ENCODE measurements at places on chromosomes 16 and 17. TPM values are rescaled to one million over a fixed set of nuclear protein-coding genes. Genes with fewer than 3 reads are reported as not detected.

DNA sequence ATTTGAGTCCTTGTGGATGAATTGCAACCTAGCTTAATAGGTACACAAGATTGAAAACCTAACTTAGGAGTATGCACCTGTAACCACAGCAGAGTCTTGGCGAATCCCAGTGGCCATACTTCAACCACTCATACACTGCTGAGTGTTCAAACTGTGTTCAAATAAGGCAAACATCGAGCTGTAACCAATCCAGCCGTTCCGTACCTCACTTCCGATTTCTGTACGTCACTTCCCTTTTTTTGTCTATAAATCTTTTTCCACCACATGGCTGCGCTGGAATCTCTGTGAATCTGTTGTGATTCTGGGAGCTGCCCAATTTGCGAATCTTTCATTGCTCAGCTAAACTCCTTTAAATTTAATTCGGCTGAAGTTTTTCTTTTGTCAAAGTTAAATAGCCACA lies 190.6 kb downstream of the MAF start:
- DNase-seq = no peak

The SMPD3 gene
- total RNA-seq = 67.2 TPM

The CPHXL2 gene
- not detected for total RNA-seq

DNA sequence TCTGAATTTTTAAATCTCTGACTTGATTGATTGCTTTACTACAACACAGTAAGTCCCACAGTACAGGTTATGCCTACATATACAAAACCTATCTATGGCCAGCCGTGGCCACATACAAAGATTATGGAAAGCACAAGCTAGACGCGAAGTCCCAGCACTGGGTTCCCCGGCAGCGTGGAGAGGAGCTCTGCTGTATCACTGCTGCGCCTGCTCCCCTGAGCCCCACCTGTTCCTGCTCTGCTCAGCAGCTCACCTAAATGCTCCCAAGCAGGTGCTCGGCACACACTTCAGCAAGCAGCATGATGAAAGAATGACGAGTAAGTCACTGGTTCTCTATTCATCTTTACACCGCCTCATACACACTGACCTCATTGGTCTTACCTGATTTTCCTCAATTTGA lies 20.6 kb downstream of the ZDHHC7 start:
- DNase-seq = no peak

DNA sequence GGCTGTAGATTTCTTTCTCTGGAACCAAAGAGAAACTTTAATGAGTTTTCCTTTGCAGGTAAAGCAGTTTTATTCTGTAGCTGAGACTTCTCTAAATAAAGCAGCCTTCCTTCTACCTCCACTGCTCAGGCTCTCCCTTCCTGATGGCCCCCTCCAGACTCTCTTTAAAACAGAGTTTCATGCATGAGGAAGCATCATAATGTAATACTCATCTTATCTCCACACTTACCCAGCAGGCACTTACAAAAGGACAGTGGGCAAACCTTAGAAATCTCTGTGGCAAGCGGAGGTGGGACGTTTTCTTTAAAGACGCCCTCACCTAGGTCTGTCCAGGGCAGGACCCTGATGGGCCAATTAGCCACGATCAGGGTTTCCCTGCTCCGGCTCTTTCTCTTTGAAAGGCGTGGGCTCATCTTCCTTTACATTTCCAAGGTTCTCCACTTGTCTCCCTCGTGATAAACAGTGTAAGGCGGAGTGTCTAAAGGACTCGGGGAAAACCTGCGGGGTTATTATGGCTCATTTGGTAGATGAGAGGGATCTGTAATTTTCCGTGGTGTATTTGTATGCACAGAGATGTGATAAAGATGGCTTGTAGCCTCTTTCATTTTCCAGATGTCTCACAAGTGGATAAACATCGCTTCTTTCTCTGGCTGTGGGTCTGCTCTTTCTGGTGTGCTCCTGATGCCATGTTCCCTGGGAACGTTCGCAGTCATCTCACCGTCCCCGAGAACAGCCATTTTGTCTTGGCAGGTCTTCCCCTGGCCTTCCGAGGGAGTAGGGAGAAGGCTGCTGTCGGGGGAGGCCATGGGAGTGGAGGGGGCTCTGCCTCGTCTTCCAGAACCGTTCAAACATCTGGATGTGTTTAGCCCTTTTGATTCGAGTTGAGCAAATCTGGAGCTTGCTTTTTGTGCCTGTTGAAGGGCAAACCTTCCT lies 239.0 kb downstream of the CCDC182 start:
- DNase-seq = no peak

- DNase-seq = no peak
Measured at GRCh38 chr17:73838815-73839214, 194.6 kb upstream of the SDK2 start.

GRCh38 chr17:11610999-11611566 lies 12.8 kb downstream of the DNAH9 start:
- no peak for DNase-seq

- DNase-seq = no peak
Measured at GRCh38 chr17:82978765-82979349, 100.6 kb upstream of the METRNL start.

DNA sequence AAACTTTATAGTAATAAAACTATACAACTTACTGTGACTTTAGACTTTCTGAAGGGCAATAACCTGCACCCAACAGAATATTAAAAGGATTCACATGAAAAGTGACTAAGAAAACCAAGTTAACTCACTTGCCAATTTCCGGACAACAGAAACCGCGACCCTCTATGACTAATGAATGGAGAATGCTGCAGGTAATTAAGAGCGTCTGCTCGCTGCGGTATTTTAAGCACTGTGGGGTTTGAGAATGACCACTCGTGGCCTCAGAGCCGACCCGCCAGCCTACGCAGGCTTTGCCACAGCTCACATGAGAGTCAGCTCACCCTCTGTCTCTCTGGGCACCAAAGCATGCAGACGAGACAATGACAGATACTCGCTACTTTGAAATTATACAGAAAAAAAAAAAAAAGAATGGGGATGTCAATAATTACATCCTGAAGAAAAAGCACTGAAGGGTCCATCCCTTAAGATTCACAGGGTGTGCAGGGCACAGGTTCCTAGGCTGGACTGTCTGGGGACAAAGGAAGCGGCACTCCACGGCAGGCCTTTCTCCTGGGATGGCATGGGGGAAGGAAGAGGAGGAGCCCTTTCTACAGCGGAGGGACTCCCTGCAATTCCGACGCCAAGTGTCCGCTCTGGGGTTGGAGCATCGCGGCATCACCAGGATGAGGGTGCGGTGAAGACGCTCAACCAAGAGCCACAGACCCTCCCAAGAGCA lies 35.0 kb downstream of the ZCCHC14 start:
- DNase-seq = no peak

GRCh38 chr17:48307255-48307654 lies 122.8 kb downstream of the SKAP1 start:
- no peak for DNase-seq

DNA sequence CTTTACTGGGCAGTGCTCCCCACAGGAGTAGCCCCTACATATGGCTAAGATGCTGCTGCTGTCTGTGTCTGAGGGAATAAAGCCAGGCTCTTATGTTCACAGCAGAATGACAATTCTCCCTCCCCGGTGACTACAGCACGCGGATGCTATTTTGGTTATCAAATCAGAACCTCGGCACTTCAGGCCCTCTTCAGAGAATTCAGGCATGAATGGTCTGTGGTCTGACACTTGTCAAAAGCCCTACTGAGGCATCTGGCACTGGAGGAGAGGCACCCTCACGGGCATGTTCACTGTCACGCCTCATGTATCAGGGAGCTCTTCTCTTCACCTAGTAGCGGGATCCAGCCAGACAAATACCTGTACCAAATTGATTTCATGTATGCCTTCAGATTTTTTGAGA lies 30.4 kb downstream of the KIAA0513 start:
- no peak for DNase-seq

GRCh38 chr17:17472333-17472920 lies 4.4 kb upstream of the MED9 start:
- DNase-seq = no peak

DNA sequence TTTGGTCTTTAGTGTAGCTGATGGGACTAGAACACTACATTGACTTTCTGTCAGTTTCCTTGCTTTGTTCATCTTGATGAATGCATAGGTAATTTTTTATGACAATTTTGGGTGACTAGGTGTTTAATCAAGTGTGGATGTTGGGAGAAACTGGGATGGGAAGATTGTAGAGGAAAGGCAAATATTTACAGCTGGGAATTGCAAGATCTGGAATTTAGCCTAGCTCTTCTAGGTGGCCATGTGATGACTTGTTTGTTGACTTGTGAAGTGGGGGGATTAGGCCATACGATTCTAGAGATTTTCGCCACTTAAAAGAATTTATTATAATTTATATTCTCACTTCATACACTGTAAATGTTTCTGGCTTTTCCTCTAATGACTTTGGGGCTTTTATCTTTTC lies 480.3 kb upstream of the GOT2 start:
- no peak for DNase-seq

- DNase-seq = no peak
Measured at GRCh38 chr16:57677622-57678369, 9.7 kb downstream of the ADGRG3 start.

DNA sequence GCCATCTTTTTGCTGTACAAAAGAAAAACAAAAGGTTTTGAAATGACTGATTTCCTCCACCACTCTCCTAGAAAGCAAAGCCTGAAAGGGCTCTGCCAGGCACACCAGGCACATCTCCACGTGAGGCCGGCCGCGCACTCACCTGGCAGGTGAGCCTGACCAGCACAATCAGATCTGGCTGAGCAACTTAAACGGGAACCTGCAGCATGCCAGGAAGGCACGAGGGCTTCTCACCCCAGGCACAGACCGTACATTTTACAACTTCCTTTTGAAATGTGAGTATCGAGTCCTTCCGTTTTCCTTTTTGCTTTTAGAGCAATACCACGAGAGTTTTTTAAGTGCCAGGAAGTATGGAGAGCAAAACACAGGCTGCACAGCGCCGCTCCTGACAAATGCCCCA lies 22.5 kb downstream of the SLC38A10 start:
- DNase-seq = no peak

The SLC9A5 gene
- total RNA-seq = 1.2 TPM

DNA sequence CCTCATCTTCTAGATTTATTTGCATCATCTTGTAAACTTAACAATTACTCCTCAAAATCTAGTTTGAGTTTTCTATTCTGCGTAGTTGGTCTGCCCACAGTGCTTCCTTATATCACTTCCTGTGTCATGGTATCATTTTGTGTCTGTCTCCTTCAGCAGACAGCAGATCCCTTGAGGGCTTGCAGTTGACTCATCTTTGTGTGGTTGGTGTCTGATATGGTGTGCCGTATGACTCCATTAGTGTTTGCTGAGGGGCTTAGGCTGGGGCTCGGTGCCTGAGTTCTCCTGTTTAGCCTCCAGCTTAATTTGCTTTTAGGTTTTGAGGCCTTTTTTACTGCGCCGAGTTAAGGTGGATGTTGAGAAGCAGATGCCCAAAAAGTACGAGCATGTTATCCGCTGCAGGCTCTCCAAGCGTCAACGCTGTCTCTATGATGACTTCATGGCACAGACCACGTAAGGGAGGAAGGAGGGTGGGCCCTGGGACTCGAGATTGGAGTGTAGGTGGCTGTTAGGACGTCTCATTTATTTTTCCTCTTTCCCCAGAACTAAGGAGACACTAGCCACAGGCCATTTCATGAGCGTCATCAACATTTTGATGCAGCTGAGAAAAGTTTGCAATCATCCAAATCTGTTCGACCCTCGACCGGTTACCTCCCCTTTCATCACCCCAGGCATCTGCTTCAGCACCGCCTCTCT lies 16.9 kb downstream of the SRCAP start:
- DNase-seq = no peak

DNA sequence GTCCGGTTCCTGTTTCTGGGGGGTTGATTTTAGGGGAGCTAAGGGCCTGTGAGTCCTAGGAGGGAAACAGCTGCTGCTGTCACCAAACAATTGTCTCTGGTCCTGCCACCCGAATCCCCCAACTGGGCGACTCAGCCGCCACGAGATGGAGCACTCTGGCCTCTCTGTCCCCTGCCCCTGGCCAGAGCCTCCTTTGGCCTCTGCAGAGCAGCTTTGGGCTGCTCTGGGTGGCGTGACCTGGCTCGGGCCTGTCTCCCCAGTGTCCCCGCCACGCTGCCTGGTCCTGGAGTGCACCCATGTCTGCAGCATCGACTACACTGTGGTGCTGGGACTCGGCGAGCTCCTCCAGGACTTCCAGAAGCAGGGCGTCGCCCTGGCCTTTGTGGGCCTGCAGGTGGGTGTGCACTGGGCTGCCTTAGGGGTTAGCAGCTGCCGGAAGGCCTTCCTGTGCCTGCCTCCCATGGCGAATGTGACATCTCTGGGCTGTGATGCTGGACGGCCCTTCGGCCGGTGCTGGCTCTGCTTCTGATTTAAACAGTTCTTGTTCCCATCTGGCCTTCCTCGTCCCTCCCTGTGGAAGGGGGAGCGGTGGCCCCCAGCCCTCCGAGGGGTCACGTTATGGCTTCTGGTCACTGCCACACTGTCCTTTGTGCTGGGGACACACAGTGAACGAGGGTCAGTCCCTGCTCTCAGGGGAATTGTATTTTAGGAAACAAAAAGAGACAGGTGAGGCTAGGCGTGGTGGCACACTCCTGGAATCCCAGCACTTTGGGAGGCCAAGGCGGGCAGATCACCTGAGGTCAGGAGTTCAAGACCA lies 11.6 kb upstream of the RNF213 start:
- DNase-seq = no peak

The SLC5A2 gene
- 0.62 TPM for total RNA-seq
